Thoracic aorta (tissue), 2 donors: ENCODE measurements at places on chromosomes 4 and X.

GRCh38 chr4:80521438-80521837, 185.9 kb downstream of the CFAP299 start:
- no peak for DNase-seq

DNA sequence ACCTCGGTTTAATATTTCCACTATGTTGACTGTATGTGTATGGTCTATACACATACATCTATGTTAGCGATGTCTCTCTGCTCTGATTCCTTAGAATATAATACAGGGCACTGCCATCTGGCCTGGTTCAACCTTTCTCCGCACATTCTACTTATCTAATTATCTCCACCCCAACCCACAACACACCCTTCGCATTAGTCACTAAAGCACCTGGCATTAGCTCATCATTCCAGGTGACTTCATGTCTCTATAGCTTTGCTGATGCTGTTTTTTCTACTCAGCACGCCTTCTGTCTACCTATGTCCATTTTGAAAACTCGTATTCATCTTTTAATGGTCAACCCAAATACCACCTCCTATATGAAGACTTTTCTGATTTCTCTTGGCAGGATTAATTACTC, 425.2 kb upstream of the RASGEF1B start:
- DNase-seq: no peak

GRCh38 chr4:6520978-6521377, 48.6 kb upstream of the PPP2R2C start:
- DNase-seq: no peak

DNA sequence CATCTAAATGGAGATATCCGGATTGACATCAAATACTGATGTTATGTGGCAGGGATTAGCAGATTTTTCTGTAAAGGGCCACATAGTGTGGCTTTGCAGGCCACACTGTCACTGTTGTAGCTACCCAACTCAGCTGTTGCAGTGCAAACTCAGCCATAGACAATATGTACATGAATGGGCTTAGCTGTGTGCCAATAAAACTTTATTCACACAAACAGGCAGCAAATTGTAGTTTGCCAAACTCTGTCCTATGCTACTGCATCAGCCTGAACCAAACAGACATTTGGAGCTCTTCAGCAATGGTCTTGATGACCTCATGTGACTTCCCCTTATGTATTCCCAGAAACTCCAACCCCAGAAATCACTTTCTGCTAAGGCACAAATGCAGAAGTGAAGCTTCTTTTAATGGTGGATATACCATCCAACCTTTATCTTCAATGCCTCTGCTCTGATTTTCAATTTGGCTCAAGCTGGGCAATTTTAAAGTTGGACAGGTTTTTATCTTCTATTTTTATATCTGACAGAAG, 18.4 kb upstream of the TRPC5OS start:
- no peak for DNase-seq

- DNase-seq: peak; percentile 17
These were observed 14.7 kb downstream of the CHST7 start for GRCh38 chrX:46588263-46588662.

DNA sequence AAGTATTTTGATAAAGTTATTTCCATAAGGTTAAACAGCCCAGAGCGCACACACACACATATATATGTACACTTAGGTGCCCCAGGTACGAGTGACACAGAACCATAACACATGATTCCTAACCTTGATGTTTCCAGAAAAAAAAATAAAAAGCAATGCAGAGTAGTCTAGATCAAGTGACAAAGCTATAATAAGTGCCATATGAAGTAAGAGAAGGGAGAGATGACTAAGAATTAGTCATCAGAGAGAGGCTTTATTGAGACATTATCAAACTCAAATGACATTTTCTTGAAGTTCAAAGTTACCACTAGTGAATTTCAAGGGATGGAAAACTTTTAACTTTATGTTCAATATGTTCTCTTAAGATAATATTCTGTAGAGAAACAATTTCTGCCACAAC, 215.0 kb downstream of the HTR2C start:
- no peak for DNase-seq

GRCh38 chr4:81260443-81261101, 45.5 kb upstream of the PRKG2 start:
- no peak for DNase-seq

- no peak for DNase-seq
These were observed 53.8 kb downstream of the CXCL1 start for GRCh38 chr4:73922766-73923630.

DNA sequence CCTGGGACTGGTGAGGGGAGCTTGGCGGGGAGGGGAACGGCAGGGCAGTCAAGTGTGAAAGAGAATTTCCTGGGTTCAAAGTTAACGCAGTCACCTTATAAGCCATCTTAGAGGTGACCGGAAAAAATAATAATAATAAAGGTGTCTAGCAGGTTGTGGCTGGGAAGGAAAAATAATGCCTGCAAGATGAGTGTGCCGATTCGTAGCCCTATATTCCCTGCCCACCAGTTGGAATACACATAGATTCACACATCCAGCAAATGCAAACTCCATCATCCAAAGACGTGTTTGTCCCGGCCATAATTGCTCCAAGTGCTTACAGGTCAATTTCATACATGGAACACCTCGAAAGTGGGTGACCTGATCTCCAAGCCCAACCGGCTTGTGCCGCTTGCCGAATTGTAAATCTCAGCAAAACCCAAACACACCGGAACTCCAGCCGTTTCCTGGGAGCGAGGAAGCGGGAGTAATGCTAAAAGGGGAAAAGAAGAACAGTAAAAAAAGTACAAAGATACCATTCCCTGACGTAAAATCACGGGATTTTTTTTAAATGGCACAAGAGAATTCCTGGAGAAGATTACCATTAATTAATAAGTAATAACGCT, 1.3 kb upstream of the FAT1 start:
- DNase-seq: no peak

DNA sequence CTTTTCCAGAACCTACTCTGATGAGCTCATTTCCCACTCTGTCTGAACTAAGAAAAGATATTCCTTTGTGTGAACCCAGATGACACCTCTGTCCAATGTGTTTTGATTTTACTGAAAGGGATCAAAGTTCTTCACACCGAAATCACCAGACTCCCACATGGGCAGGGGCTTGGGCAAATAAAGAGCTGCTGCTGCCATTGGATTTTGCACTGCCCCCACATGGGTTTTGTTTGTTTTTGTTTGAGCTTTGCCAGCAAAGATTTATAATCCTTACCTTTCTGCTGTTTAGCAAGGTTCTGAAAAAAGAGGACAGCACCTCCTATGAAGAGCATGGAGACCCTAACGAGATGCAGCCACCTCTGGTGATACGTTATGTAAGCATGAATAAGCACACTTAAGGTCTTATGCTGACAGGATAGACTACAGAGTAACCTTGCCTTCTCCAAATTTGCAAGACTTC, 44.3 kb downstream of the HSD17B13 start:
- DNase-seq: no peak

GRCh38 chr4:6773616-6774540, 8.6 kb upstream of the KIAA0232 start:
- no peak for DNase-seq

DNA sequence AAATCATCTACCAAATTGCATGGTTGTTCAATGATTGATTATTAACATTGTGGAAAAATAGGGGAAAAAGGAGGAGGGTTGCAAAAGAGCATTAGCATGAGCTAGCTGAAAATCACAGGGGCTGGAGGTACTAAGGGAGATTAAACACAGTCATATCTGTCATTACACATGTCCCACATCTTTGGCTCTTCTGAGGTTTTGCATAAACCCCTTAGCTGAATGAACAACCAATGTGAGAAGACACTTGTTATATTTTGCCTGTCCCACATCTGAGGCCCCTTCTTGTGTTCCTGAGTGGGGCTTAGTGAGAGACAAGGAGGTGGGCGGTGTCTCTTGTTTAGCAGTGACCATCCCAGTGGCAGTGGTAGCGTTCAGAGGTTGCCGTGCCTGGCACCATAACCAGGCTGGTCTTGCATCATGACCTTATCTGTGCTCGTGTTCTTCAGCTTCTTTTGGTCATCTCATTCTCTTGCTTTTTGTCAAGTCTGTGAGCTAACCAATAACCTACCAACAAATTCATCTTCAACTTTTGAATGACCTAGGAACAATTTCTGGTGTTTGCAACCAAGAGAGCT, 95.6 kb downstream of the MID1IP1 start:
- DNase-seq: no peak

DNA sequence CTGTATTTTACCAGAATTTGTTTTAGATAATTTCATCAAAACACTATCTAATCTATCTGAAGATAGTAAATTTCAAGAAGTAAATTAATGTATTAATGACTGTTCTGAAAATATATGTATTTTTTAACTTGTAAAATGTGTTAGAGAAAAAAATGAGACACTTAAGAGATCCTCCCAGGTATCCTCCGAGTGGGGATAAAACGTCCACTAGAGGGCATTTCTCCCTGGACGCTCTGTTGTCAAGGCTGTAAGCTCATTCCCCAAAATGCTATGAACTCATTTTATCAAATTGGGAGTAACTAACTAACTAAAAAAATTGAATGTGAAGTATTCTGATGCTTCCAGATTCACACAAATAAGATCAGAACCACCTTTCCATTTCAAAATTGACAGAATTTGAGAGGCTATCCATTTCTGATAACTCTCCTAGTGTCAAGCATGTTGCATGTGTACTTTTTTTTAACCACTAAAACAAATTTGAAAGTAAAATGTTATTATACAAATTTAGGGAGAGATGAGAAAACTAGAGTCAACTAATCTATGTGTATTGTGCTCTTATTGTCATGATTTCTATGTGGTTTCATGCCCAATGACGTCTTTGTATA, 337.3 kb upstream of the HS3ST1 start:
- DNase-seq: no peak

DNA sequence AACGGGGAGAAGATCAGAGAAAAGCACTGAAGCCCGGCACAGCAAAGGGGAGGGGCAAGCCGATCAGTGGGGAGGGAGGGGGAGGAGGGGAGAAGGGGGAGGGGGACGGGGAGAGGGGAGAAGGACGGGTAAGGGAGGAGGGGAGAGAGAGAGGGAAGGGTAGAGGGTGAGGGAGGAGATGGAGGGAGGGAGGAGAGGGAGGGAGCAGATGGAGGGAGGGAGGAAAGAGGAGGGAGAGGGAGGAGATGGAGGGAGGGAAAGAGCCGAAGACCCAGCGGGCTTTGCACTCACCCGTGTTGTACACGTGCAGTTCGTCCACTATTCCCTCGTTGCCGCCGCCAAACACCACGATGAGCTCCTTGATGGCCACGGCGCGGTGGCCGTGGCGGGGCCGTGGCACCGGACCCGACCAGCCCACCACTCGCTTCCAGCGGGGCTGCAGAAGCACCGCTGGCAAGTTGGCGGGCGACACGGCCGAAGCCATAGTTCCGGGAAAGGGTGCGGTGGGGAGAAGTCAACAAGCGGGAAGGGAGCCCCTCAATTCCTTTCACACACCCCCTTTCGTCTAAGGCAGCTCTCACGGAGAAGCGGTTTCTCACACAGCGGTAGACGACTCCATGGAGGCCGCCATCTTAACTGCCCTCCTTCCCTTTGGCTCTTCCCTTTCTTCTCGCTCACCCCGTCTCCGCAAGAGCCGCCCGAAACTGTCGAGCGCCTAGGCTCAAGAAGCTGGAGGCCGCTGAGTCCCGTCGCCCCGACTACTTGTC, 1.1 kb downstream of the HCFC1 start:
- DNase-seq: no peak
